ENCODE measurements at places on chromosomes 1 and 21. TPM values are rescaled to one million over a fixed set of nuclear protein-coding genes. Genes with fewer than 3 reads are reported as not detected.

- no peak for DNase-seq
Observed at GRCh38 chr1:84842748-84843231, 50.2 kb downstream of the LPAR3 start.

Gene C4BPB
- total RNA-seq = 40.9 TPM

DNA sequence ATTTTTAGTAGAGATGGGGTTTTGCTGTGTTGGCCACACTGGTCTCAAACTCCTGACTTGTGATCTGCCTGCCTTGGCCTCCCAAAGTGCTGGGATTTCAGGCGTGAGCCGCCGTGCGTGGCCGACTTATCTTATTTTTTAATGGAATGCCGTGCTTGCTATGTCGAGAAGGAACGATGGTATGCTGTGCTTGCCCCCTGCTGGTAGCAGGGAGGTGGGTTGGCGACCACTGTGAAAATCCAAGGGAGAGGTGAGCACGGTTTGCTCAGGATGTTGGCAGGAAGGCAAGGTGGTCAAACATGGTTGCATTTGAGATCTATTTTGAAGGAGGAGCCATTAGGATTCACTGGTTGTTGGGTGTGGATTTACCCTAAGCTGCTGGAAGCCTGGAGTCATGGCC is 45.8 kb upstream of the RCC2 start:
- no peak for DNase-seq

- no peak for DNase-seq
Observed at GRCh38 chr1:88341447-88341846, 342.6 kb upstream of the PKN2 start.

DNA sequence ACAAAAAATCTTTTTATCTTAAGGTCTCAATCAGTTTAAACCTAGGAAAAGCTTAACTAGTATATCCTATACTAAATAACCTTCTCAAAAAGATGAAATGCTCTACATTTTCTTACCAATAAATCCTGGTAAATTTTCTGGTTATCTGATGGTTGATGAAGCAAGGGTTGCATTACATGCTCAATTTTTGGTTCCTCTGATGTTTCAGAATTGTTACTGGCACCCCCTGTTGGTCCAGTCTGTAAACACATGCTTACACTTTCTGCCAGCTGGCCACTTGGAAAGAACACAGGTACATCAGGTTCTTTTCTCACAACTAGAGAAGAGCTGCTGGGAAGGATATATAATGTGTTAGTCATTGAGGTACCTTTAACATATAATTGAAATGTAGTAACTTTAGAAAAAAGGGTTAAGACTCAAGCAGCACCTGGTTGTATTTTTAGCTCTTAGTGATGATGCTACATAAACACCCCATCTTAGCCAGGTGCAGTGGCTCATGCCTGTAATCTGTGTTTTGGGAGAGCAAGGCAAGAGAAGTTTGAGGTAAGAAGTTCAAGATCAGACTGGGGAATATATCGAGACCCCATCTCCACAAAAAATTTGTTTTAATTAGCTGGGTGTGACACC is 30.9 kb upstream of the TAL1 start:
- no peak for DNase-seq

- no peak for DNase-seq
Observed at GRCh38 chr1:3821447-3821846, 25.1 kb upstream of the LRRC47 start.

Gene MCOLN3
- total RNA-seq = 9.9 TPM

Gene RPE65
- not detected for total RNA-seq

GRCh38 chr1:204726478-204726877 is 40.9 kb upstream of the LRRN2 start:
- DNase-seq = no peak

- DNase-seq = peak; percentile 63
Observed at GRCh38 chr1:119582801-119583200, 65.3 kb downstream of the ZNF697 start.

Gene VTCN1
- not detected for total RNA-seq

Gene HSPB7
- total RNA-seq = 1.0 TPM

DNA sequence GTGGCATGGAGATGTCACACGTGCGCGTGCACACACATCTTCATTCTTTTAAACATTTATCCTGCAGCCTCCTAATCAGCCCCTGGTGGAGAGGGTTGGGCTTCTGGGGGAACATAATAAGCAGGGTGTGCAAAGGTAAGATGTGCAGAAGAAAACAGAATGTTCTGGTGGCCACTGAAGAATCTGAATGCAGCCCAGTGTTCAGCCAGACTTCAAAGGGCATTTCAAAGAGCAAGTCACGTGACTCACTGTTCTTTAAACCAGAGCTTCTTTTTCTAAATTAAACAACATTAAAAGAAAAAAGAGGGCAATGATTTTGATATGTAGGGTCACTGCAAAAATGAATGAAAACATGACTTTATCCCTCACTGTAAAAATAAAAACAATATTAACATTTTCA is 89.8 kb downstream of the ABCA4 start:
- no peak for DNase-seq

DNA sequence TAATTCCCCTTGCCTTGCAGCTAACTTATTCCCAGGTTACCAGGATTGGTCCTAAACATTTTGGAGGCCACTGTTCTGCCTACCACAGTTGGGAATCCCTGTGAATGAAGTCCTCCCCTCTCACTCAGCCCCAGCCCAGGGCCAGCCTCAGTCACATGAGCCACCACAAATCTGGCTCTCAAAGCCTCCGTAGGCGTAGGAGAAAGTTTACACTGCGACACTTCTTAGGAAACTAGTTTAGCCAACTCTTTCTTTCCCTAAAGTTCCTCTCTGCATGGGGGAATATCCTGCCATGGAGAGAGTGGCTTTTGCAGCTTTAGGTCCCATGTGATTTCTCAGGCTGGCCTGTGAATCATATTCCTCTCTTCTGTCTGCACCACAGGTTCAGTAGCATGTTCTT is 45.7 kb upstream of the ETV3 start:
- no peak for DNase-seq

- DNase-seq = no peak
Observed at GRCh38 chr1:244011271-244011670, 39.8 kb upstream of the ZBTB18 start.

DNA sequence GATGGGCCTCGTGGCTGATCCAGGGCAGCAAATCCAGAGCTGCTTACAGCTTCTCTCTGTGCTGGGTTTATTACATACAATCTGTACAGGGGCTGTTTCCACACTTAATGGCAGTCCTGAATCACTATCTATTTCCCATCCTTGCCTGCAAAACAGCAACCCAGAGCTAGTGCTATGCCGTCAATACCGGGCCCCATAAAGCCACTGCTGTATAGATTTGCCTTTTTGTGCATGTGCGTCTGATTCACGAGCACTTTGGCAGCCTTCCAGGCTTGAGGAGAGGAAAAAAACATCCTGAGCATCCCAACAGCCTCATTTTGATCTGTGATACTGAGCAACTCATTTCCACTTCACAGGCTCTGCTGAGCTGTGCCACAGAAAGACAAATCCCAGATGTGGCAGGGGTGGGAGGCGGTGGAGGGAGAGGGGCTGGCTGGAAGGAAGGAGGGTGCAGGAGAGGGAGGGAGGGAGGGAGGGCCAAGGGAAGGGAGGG is 65.2 kb upstream of the TARBP1 start:
- peak; percentile 66 for DNase-seq

Gene SERPINC1
- 1.5 TPM for total RNA-seq

DNA sequence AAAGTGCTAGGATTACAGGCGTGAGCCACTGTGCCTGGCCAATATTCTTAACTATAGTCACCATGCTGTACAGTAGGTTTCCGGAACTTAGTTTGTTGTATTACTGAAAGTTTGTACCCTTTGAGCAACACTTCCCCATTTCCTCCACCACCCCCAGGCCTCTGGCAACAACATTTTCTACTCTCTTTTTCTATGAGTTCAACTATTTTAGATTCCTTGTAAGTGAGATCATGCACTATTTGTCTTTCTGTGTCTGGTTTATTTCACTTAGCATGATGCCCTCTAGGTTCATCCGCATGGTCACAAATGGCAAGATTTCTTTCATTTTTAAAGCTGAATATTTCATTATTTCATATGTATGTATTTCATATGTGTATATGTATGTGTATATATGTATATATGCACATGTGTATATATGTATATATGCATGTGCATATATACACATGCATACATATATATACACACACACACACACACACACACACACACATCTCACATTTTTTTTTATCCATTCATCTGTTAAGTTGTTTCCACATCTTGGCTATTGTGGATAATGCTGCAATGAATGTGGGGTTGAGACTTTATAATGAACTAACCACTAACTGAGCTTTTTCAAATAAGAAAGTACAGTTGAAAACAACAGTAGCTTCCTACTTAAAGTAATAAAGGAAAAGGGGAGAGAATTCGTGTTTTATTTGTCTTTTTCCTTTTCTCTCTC is 256.8 kb upstream of the C1orf105 start:
- no peak for DNase-seq

- no peak for DNase-seq
Observed at GRCh38 chr1:222761083-222761482, 24.1 kb downstream of the FAM177B start.

GRCh38 chr1:90952906-90953305 is 68.9 kb downstream of the ZNF644 start:
- no peak for DNase-seq

Gene LINGO4
- total RNA-seq = 0.89 TPM

DNA sequence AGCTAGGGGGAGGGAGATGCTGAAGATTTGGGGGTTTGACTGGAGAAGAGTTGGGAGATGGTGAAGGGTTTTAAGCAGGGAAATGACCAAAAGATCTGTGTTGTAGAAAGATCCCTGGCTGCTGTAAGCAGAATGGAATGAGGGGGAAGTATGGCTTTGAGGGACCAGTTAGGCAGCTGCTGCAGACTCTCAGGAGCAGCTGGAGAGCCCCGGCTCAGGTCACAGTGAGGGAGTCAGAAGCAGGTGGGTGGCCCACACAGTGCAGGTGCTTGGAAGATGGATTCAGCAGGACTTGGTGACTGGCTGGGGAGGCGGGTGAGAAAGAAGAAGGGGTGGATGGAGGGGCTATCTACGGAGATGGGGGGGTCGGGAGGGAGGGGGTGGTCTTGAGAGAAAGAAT is 35.7 kb downstream of the EDN2 start:
- DNase-seq = no peak

DNA sequence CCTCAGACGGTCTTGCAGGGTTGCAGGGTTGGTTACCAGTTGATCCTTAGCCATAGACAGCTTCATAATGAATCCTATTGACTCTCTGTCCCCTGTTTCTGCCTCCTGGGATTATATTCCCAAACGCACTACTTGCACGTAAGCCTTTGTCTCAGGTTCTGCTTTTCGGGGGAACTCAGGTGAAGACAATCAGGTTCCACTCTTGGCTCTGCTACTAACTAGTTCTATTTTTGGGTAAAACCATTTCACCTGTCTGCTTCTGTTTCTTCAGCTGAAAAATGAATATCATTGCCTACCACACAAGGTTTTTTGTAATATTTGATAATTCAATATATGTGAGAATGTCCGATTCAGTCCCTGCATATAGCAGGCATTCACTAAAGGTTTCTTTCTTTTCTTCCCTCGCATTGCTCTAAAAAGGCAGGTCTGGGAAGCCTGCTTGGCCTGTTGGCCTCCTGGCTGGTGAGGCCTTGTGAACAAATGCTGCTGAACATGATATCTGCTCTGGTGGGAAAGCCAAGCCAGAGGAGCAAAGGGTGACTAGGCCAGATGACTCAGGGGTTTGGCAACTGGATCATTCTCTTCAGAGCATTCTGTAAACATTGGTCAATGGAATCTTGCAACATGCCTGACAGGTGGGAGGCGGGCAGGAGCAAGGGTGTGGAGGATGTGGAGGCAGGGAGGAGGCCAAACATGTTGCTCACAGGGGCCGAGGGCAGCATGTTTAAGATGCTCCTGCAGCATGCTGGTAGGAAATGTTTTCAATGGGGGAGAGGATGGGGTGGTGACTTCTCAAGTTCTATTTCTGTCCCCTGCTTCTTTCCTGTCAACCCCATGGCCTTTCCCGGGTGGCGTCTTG is 23.8 kb downstream of the IER5 start:
- DNase-seq = peak; percentile 90

GRCh38 chr1:44672254-44672955 is 1.9 kb downstream of the TMEM53 start:
- DNase-seq = no peak

DNA sequence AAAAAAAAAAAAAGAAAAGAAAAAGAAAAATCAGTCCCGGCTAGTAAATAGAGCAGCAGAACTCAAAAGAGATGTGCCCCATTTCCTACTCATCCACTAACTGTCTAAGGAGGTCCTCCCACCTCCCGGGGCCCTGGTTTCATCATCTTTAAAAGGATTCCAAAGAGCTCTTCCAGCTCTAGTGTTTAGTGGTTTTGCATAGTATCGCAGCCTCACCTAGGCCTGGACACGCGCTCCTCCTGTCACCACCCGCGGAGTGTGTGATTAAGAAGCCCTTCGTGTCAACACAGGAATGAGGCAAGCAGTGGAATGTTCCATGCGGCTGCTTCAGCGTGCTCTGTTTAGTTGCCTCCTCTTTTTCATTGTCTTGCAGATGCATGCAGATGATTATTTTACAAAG is 49.0 kb downstream of the LBR start:
- no peak for DNase-seq

Gene SYCP1
- total RNA-seq = not detected

Gene CFAP126
- 6.2 TPM for total RNA-seq

Gene SPRR2B
- not detected for total RNA-seq

Gene ARHGEF10L
- 48.6 TPM for total RNA-seq

Gene RASAL2
- 24.7 TPM for total RNA-seq

GRCh38 chr1:8873506-8874229 is 4.8 kb downstream of the ENO1 start:
- no peak for DNase-seq
